ENCODE measurements at places on chromosomes 5 and 9. TPM values are rescaled to one million over a fixed set of nuclear protein-coding genes. Genes with fewer than 3 reads are reported as not detected.
A peak's percentile ranks its signal among the peaks of the same experiment; 100 is the strongest.

- no peaks in the 10 kb centered on the region for H3K27me3 ChIP-seq
- H3K27ac ChIP-seq = no peak overlapping the region
- no peak overlapping the region for H3K4me3 ChIP-seq
- no peaks in the 10 kb centered on the region for H3K36me3 ChIP-seq
These were observed 113.6 kb downstream of the DPYSL3 start for GRCh38 chr5:147396070-147396823.

DNA sequence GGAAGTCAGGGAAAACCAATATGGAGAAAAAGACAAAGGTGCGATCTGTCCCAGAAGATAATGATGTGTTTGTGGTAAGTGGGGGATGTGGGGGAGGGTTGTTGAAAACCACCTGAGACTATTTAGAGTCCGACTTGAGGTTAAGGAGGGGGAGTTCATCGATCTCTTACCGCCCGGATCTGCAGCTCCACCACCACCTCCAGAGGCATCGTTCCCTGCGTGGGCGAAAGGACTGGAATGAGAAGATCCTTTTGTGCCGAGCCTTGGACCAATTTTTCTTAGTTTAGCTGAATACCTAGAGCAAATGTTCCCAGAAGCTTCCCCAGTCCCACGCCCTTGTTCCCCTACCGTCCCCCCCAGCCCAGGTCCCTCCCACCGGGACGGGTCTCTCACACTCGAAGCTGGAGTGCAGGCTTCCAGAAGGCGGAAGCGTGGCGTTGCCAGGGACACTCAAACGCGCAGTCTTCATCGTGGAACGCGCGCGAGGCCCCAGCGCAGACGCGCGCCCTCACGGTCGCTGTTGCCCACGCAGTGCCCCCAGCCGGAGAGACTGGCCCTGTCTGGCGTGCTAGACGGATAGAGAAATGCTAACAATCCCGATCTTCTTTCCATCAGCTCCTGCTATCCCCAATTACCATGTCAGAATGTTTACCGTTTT, at the start of gene SPATA6L:
SPATA6L (minus strand) TSS at position 439 of the 658 bp plus-strand sequence; CDS start at position 209, 230 bp downstream.
- H3K27me3 ChIP-seq = peaks cover 5% of the 10 kb centered on the region
- peaks cover 6% of the 10 kb centered on the region for H3K36me3 ChIP-seq
- peaks cover 61% of the 10 kb centered on the region for H3K4me1 ChIP-seq
- H3K4me3 ChIP-seq = peak within 1 kb of the TSS; percentile 82
- DNase-seq = peak; percentile 81

DNA sequence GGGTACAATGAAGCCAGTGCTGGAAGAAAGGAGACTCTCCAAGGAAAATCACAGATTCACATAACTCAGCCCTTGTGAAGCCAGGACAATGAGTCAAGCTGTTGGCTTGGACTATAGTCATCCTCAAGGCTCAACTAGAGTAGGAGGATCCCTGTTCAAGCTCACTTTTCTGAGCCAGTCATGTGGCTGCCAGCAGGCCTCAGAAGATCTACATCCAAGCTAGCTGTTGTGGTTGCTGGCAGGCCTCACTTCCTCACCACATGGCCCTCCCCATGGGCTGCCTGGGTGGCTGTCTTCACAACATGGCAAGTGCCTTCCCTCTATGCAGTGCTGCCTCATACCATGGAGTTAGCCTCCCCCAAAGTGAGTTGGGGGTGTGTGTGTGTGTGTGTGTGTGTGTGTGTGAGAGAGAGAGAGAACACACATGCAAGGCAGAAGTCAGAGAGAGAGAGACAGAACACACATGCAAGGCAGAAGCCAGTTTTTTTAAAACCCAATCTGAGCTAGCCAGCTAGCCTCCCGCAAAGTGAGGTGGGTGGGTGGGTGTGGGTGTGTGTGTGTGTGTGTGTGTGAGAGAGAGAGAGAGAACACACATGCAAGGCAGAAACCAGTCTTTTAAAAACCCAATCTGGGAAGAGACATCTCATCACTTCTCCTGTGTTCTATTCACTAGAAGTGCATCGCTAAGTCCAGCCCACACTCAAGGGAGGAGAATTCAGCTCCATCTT, 17.1 kb downstream of the SCAI start:
- peak; percentile 94 for DNase-seq
- no peaks in the 10 kb centered on the region for H3K27me3 ChIP-seq
- peaks cover 9% of the 10 kb centered on the region for H3K36me3 ChIP-seq

DNA sequence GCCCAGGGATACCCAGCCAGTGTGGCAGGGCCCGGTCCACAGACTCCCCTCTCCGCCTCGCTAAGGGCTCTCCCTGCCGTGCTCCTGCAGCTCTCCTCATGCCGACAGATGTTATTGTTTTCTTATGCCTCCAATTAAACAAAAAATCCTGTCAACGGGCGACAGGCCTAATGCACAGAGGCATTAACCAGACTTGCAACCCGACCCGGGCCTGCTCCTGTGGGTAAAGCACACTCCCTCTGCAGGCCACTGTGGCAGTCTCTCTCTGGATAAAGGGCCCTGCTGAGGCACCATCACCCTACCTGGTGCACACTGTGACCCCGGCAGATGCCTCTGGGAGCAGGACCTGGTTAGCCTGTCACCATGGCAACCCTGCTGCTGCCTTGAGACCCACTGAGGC, 27.5 kb upstream of the HAND1 start:
- H3K4me1 ChIP-seq = no peaks in the 10 kb centered on the region
- peaks cover 17% of the 10 kb centered on the region for H3K27me3 ChIP-seq
- no peaks in the 10 kb centered on the region for H3K36me3 ChIP-seq
- no peak for DNase-seq
- H3K4me3 ChIP-seq = no peak overlapping the region

Gene STPG3
- total RNA-seq = 0.99 TPM

- no peaks in the 10 kb centered on the region for H3K27me3 ChIP-seq
- DNase-seq = no peak
- H3K4me1 ChIP-seq = no peaks in the 10 kb centered on the region
- H3K27ac ChIP-seq = no peak overlapping the region
- no peaks in the 10 kb centered on the region for H3K36me3 ChIP-seq
These were observed 148.8 kb upstream of the FBXL17 start for GRCh38 chr5:108530706-108531105.

DNA sequence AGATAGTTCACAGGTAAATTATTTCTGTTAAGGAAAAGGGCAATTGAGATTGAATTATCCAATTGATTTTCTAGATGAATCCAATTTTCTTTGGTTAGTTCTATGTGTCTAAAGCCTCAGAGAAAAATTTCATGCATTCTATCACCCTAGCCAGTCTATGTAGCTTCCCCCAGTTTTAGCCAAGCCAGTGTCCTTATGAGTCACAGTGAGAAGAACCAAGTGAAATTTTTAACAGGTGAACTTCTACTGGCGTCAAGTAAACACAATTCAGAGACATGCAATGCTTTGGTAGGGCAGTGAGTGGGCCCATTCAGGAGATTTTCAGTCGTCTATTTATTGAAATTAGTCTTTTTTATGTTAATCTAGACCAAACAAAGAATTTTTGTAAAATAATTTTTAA, 1077.4 kb upstream of the ARRDC3 start:
- no peaks in the 10 kb centered on the region for H3K27me3 ChIP-seq
- H3K36me3 ChIP-seq = no peaks in the 10 kb centered on the region
- H3K4me1 ChIP-seq = no peaks in the 10 kb centered on the region
- H3K4me3 ChIP-seq = no peak overlapping the region

DNA sequence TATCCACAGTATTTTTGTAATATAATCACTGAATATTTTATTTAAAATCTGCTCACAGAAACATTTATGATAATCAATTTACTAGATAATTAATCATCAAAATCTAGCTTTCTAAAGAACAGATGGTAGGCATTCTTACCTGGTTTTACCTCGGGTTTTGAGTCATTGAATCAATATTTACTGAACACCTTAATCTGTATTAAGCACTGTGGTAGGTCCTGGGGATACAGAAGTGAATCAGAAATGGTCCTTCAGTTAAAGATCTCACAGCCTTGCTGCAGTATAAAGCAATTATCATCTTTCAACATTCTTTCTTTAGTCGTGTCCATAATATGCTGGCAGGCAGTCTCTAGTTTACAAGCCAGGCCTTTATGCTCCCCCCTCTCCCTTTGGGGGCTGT, 2.0 kb upstream of the MEIKIN start:
- no peak for DNase-seq
- H3K36me3 ChIP-seq = no peaks in the 10 kb centered on the region
- peaks cover 11% of the 10 kb centered on the region for H3K27me3 ChIP-seq
- H3K4me3 ChIP-seq = no peak overlapping the region
